LoVo (cell line): ENCODE measurements at places on chromosomes 5 and 9.

- no peak for DNase-seq
Measured at GRCh38 chr5:159937580-159937979, 21.3 kb downstream of the ADRA1B start.

DNA sequence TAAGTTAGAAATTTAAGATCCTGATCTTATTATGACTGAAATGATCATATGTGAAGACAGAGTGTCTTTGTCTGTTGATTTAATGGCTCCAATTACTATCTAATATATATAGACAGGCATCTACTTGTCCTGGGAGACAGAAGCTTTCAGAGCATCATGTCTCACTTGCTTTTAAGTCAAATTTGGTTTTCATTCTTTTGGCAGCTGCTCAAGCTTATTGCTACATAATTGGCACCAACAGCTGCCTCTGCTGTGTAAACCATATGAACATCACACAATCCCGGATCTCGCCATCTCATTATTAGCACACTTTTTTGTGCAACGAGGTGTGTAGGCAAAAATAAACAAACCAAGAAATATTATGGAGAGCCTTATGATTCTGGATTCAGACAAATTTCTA lies 1717.9 kb downstream of the EFNA5 start:
- DNase-seq: no peak

DNA sequence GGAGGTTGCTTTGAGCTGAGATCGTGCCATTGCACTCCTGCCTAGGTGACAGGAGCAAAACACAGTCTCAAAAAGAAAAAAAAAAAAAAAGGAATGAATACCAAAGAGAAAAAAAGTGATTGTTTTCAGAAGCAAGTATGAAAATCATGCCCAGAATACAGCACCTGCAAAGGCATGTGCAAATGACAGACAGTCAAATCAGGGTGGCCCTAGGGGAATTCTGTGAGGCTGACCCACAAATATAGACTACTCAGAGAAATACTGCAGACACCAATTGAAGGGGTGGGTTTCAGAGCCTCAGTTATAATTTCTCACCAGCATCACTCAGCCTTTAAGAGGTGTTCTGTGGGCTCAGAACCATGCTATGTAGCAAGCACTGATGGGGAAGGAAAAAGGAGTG lies 28.6 kb downstream of the DCAF12 start:
- no peak for DNase-seq

GRCh38 chr5:78768781-78769380 lies 120.3 kb upstream of the LHFPL2 start:
- DNase-seq: no peak

GRCh38 chr9:113934167-113934828 lies 58.2 kb downstream of the ZNF618 start:
- DNase-seq: no peak

DNA sequence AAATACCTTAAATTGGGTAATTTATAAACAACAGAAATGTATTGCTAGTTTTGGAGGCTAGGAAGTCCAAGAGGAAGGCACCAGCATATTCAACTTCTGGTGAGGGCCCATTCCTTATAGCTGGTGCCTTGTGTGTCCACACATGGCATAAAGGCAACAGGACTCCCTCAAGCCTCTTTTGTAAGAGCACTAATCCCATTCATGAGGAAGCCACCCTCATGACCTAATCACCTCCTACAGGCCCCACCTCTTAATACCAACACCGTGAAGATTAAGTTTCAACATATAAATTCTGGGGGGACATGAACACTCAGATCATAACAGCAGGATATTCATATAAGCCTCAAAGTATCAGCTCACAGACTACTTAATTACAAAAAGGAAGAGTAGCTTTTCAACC lies 4.0 kb upstream of the PLAC8L1 start:
- DNase-seq: no peak

GRCh38 chr5:177445052-177445916 lies 1.3 kb upstream of the PRR7 start:
- DNase-seq: no peak

DNA sequence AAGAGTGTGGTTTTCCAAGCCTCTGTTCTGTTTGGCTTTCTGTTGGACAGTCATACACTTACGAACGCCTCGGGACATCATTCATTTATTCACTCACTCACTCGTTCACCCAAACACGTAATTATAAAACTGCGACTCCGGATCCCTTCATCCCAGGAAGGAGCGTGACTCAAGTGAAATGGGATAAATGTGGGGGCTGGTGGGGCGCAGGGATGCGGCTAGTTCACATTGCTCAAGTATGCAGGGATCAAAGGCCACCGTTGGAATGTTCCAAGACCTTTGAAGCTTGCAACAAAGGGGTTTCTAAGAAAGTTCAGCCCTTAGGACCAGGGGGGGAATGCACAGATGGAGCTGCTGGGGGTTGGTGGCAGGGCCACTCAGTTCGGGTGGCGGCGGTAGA lies 64.2 kb downstream of the CFAP77 start:
- no peak for DNase-seq

DNA sequence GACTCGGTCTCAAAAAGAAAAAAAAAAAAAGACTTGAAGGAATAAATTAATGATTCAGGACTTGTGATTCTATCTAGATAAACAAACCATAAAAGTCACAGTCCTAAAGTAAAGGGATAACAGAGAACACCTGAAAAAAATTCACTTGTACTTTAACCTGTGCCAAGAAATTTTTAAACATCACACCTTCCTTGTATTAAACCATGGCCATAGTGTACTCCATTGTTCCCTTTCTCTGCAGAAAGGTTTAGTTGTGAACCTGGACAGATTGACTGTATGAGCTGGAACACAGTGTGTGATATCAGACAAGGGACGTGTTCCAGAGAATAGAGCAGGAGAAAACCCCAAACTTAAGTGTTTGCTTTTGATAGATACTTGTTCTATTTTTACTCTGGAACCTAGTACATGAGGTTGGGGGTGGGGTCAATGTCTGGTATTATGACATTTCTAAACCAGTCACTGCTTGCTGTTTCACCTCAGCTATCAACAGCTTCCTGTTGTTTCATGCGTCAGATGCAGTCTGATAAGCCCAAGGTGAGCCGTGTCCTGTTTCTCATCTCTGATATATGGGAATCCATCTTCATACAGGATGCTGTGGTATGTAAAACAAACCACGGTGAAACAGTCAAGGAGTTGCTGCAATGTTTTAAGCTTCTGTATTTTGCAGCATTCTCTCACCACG lies 62.5 kb upstream of the ITGA1 start:
- DNase-seq: no peak

- DNase-seq: peak; percentile 53
Measured at GRCh38 chr5:104598285-104598684, 1035.7 kb upstream of the NUDT12 start.

GRCh38 chr9:120383611-120383998 lies 196.4 kb downstream of the CDK5RAP2 start:
- DNase-seq: no peak

DNA sequence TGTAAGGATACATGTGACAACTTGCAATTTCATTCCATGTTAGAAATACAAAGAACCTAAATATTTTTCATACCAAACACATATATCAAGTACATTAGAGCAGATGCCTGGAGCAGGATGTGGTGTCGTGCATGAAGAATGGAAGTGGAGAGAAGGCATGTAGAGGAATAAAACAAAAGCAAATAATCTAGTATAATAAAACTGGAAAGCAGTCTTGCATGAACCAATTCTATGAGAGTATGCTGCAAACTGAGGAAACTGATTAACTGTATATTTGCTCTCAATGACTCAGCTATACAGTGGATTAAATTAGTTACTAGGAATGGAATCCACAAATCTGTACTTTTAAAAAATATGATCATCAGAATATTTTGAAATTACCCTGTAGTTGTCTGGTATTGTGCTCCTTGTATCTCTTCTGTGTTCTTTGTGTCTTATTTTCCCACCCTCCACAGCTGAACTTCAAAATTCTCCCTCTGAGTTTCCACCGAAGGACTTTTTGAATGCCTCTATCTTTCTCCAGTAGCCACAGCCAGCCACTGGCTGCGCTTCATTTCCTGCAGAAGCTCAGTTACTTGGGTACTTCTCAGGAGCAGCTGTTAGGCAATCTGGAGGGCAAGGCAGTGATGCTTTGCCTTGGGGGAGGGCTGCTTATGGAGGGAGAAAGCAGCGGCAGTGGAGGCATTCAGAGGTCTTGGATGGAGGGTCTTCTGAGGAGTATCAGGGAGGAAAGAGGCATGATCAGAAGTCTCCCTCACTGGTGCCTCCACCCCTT lies 608.0 kb downstream of the BRINP1 start:
- DNase-seq: no peak

DNA sequence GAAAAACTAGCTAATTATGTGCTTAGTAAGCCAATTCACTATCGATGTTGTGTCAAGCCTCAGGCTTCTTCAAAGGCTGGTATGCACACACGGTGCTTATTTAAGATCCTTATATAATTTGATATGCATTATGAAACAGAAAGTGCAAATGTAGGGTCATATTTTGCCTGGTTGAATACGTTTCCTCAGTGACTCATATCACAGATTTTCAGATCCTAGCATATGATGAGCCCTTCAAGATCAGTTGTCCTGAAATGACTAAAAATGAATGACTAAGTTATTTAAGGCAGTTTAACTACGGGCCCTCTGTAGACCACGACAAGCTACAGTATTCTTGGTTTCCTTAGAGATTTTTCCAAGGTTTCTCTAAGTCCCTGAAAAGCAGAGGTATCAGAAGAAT lies 778.3 kb downstream of the PRELID2 start:
- no peak for DNase-seq

DNA sequence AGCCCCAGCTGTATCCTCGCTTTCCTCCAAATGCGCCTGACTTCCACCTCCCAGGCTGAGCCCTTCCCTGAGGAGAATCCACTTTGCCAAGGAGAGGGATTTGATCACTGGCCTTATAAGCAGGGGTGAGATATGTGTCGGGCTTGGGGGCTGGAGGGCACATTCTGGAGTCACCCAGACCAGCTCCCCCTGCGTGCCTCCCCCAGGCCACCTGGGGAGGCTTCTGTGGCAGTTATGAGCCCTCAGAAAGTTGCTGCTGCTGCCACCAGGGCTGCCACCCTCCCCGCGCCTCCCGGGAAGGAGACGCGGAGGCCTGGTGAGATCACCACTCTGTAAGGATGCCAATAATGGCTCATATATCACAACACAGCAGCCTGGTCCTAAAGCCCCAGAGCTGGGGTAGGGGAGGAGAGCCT lies 211.5 kb downstream of the PAPPA start:
- no peak for DNase-seq
